ENCODE measurements at places on chromosomes 1 and 21. TPM values are rescaled to one million over a fixed set of nuclear protein-coding genes. Genes with fewer than 3 reads are reported as not detected.

The OR2AK2 gene
- not detected for total RNA-seq

The SLC16A1 gene
- 40.9 TPM for total RNA-seq

The TNFRSF9 gene
- 1.8 TPM for total RNA-seq

The WNT3A gene
- 0.05 TPM for total RNA-seq

The MIXL1 gene
- total RNA-seq, result 0.09 TPM

The NPHS2 gene
- total RNA-seq, result not detected

The TTC22 gene
- not detected for total RNA-seq
